ENCODE measurements at places on chromosomes 6 and 20. TPM values are rescaled to one million over a fixed set of nuclear protein-coding genes. Genes with fewer than 3 reads are reported as not detected.

DNA sequence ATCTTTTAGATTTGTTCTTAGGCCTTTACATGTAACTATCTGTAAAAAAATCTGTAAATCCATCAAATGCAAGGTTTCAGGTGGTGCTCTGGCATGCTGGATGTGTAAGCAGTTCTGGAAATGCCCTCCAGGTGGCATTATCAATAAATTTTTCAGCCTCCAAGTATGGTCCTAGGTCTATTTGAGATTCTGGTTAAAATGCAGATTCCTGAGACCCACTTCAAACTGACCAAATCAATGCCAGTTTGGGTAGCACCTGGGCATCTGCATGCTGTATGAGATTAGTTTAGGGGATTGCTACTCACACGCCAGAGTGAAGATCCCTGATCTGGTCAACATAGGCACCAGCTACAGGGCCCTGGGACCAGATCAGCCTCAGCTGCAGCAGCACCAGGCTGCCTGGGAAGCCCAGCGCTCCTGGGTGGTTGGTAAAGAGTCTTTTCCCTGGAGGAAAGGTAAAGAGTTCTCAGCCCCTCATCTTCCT is 507.3 kb upstream of the CITED2 start:
- no peak for DNase-seq

DNA sequence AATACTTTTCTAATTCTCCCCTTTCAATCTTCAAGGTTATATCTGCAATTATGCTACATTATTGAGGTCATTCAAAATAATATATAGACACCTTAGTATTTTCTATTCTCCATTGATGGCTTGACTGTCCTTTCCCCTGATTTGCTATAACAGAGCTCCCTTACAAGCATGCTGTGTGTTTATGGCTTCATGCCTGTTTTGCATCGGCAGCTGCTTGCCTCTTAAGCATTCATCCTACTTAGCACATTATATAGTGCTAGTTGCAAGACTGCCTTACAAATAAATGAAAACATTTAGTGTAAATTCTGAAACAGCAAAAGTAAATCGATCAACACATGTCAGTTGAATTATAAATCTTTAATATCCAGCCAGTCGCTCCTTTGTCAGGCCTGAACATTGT is 476.2 kb upstream of the POU3F2 start:
- DNase-seq: no peak

Gene ABCF1
- 59.5 TPM for polyA plus RNA-seq

Gene RTEL1
- 16.2 TPM for polyA plus RNA-seq

All from H1 (cell line).